Astrocyte (in vitro differentiated cells and primary cell): ENCODE measurements at places on chromosomes 12 and 14.

DNA sequence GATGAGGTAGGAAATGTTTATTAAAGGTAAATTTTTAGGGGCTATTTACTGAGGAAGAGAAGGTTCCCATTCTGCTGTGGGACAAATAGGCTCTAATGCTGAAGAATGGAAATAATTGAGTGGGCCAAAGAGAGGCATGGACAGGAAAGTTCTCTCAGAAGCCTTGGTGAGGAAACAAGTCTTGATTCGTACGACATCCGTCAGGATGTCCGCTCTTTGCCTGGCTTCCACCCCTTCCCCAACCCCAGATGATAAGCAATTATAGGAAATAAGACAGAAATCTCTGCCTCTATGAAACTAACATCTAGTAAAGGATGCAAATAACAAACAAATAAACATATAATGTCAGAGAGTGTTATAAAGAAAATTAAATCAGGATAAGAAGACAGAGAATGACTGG lies 91.7 kb upstream of the BCAT1 start:
- no peak for DNase-seq

- DNase-seq = no peak
Measured at GRCh38 chr12:103728323-103728722, 112.7 kb downstream of the NT5DC3 start.

DNA sequence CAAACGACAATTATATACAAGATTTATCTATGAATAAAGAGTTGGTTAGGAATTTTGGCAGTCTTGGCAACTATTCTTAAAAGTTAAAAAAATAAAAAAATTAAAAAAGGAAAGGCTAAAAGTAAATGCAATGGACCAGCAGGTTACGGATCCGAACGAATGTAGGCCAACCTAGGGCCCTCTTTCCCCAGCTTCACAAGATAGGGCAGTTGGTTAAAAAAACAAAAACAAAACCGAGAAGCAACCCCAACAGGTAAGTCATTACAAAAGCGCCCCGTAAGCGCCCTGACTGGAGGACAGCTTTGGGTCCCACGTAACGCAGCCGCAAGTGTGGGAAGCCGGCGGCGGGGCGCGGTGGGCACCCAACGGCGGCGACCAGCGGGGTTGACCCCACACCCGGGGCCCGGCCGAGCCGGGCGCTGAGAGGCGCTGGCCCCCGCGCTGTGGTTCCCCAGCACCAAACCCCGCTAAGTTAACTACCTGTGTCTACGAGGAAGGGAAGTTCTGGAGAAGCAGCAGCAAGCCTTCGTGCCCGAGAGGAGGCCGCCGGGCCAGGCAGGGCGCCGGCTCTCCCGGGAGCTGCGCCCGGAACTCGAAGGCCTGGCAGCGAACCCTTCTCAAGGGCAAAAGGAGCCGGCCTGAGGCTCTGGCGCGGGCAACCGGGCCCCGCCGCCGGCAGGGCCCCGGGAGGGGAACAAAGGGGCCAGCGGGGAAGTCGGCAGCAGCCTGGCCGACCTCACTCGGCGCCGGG lies 882 bp downstream of the HECTD1 start:
- peak; percentile 25 for DNase-seq

GRCh38 chr12:42126963-42127362 lies 17.7 kb downstream of the GXYLT1 start:
- DNase-seq = no peak

GRCh38 chr14:24913746-24914145 lies 136.2 kb downstream of the STXBP6 start:
- no peak for DNase-seq

GRCh38 chr12:57008178-57008577 lies 1.8 kb upstream of the ZBTB39 start:
- DNase-seq = peak; percentile 41

DNA sequence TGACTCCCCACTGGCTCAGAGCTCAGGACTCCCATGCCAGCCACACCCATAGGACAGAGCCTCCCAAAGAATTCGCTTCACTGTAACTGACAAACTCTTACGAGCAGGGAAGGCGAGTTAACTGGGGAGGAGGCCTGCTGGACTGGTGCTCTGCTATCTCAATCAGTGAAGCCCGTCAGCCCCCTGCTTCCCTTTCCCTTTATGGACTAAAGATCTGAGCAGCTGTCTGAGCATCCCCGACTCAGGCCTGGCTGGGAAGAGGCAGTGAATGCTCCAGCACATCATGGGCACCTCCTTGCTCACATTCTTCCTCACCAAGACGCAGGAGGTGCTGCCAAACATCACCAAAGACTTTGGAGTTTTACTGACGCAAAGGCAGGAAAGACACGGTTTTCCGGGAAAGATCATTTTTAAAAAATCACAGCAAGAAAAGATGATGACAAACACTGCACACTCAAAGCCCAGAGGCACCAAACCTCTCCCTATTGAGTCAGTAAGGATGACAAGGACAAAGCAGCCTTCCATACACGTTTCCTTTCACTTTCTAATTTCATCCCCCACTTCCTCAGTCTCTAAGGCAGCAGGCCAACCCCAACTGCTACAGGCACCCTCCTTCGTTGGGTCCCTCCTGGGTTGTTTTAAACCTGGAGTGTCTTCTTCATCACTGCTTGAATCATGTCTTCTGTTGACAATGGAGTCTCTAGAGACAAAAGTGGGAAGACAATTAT lies 45.0 kb upstream of the P2RX7 start:
- no peak for DNase-seq
